ENCODE measurements at places on chromosomes 2 and 18.

DNA sequence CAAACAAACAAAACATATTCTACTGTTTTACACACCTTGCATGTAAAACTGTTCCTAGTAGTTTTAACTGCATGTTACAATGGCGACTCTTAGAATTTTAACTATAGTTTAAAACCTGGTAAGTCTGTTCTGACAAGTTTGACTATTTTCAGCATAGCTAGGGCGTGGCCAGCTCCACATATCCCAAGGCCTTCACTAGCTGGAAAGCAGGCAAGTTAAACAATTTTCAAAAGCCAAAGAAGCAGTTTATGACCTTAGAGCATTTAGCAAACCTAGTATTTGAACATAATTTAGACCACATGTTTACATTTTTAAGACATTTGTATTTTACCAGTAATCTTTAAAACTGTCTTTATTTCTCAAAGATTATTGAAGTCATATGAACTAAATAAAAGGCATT, 402.8 kb upstream of the SYT4 start:
- no peak for DNase-seq

DNA sequence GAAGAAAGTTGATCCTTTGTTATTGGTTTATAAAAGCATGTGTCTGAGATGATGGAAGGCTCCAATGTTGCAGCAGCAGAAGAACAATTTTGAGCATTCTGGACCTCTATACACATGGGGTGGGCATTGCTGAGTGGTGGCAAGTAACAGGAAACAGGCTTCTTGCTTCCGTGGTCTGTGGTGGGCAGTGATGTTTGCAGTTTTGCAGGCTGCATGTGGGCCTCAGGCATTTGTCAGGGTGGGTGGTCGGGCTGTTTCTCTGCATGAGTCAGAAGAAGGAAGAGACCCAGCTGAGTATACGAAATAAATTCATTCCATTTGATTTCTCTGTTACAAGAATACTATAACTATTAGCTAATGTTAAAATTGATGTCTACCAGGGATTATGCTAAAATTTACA, 239.5 kb upstream of the COL3A1 start:
- DNase-seq, result no peak

DNA sequence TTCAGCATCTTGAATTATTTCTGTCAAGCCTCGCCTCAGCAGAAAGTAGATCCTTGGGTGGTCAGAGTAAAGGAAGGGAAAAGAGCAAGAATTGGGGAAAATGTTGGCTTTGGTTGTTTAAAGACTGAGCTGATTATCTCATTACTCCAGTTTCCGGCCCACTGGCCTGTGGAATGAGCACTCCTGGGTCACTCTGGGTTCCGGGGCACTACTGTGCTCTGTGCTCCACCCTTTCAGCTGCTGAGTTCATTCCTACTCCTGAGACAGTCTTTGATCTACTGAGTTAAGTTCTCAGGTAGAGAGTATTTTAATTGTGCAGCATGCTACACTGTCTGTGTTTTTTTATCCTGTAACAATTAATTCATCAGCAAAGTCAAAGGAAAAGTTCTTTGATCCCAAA, 427.7 kb downstream of the CDH2 start:
- no peak for DNase-seq

- DNase-seq, result no peak
Observed at GRCh38 chr2:218329027-218329825, 27.4 kb upstream of the CATIP start.

GRCh38 chr2:100703739-100704138, 116.2 kb upstream of the NPAS2 start:
- no peak for DNase-seq

- no peak for DNase-seq
Observed at GRCh38 chr2:57022496-57022895, 838.7 kb downstream of the CCDC85A start.

- DNase-seq, result no peak
Observed at GRCh38 chr2:133600266-133600928, 32.1 kb upstream of the NCKAP5 start.
